Stimulated activated CD8-positive, alpha-beta memory T cell treated with anti-CD3 and anti-CD28 coated beads, Interleukin-2, amount 100 ng/mL, for 1 hour (primary cell): ENCODE measurements at places on chromosomes 6 and 20.

- no peak for DNase-seq
Measured at GRCh38 chr6:129555206-129555832, 154.7 kb downstream of the ARHGAP18 start.

DNA sequence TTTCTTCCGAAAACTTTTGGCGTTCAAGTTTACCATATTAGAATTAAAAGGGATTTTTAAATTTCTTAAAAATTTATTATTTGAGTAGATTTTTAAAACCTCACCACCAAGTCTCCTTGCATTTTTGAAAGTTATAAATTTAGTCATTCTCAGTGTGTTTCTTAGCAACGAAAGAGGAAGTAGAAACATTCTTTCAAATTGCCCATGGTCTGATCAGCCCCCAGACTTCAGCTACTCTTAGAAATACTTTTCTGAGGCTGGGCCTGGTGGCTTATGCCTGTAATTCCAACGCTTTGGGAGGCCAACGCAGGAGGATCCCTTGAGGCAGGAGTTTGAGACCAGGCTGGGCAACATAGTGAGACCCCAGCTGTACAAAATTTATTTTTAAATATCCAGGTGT is 15.1 kb upstream of the RTF2 start:
- no peak for DNase-seq

DNA sequence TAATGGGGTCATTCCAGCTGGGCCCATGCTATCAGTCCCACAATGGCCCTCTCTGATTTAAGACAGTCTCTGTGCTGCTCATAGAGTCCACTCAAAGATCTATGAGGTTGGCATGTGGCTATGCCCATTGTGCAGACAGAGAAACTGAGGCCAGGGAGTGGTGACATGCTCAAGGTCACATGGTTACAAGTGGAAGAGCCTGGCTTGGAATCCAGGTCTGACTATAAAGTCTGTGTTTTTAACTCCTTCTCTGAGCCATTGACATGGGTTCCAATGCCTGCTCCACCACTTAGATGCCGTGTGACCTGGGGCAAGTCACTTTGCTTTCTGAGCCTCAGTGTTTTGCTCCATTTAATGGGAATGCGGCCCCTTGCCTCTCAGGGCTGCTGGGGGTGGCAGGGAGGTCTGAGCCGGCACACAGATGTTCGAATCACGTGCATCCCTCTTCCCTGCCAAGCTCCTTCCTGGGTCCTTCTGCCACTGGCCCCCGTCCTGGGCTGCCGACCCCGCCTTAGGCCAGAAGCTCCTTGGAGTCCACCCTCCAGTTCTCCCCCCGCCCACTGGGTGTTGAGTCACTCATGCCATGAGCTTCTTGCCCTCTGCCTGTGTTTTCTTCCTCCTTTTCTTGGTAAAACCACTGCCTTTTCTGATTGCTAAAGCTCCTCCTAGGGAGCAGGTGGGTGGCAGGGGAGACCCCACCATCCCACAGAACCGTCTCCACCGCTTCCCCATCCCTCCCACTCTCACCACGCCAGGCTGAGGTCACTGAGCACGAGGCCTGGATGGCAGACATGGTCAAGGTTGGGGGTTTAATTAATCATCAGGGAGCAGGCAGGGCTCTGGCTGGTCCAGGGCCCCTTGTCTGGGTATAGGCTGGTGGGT is 35.7 kb downstream of the CEBPB start:
- no peak for DNase-seq

GRCh38 chr20:62381202-62381797 is 5.6 kb upstream of the RPS21 start:
- DNase-seq = no peak

DNA sequence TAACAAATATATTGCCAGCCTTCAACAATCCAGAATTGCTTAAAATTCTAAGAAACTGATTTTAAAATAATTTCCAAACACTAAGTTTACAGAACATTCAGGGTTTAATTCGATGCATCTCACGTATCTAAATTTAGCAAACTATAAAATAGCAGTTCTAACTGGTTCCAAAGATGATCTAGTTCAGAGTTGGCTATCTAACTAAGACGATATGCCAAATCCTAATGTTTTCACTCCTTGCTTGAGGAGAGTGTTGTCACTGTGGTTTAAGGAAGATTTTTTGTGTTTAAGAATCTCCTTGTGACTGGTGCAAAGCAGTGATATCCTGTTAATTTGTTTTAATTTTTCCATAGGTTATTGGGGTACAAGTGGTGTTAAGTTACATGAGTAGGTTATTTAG is 311.5 kb upstream of the ID4 start:
- DNase-seq = no peak

DNA sequence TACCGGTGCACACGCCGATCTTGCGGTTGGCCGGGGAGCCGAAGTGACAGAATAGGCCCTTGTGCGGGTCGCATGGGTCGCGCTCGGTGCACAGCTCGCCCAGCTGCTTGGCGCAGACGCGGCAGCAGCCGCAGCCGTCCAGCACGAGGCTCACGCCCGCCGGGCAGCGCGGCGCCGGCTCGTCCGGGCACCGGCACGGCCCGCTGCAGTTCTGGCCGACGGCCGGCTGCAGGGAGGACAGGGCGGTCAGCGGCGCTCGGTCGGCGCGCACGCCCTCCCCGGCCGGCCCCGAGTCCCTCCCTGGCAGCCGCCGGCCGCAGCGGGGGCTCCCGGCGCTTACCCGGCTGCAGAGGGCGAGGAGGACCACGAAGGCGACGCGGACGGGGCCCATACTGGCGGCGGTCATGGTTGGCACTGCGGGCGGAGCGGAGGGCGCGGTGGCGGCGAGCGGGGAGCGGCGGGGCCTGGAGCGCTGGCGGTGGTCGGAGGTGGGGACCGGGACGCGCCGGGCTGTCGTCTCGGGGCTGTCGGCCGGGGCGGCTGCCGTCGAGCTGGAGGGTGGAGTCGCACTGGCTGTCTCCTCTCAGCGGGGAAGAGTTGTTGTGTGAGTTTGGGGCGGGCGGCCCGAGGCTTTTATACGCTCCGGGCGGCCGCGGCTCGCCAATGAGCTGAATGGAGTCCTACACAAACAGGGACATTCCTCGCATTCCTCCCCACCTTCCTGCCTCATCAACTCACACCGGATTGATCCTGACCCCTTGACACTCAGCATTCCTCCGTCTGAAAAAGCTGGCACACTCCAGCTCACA is at the start of gene CCN2:
TSS of gene CCN2 (minus strand) at position 606 of the 809 bp plus-strand sequence. CDS start at position 406, 200 bp downstream.
- DNase-seq = no peak
